ENCODE measurements at places on chromosomes 16 and 17.

- no peak for DNase-seq
Observed at GRCh38 chr17:41308918-41309359, at the start of gene KRTAP16-1. KRTAP16-1 (minus strand) TSS chr17:41309309; CDS start chr17:41309253, 56 bp downstream.

GRCh38 chr17:74061758-74062157, 141.7 kb upstream of the RPL38 start:
- DNase-seq: no peak

- DNase-seq: no peak
Observed at GRCh38 chr16:88610909-88611812, 27.2 kb upstream of the IL17C start.

DNA sequence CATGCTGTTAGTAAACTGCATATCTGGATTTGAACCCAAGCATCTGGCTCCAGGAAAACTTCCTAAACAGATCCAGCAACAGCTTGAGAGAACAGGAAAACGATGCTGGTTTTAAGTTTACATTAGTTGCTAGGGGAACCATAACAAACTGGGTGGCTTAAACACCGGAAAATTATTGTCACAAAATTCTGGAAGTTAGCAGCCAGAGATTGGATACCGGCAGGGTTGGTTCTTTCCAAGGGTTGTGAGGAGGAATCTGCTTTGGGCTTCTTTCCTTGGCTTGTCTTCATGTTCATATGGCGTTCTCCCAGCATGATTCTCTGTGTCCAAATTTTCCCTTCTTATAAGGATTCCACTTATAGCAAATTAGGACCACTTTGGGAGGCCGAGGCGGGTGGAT, 276.9 kb upstream of the TOM1L1 start:
- DNase-seq: no peak

DNA sequence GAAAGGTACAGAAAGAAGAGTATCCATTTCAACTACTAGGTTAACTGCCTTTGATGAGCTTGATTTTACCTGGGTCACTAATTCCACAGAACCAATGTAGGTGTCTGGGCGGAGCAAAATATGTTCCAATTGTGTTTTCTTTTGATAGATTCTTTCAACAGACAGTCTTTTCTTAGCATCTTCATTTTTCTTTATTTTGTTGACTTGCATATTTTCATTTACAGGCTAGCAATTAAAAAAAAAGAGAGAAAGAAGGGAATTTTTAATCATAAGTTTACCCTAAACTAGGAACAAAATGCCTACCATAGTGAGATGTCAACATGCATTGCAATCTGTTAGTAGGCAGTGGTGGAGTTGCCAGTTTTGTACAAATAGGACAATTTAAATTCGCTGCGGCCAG, 1.0 kb downstream of the TOP2A start:
- DNase-seq: no peak

GRCh38 chr17:43753493-43754129, 5.0 kb downstream of the SOST start:
- DNase-seq: peak; percentile 35

GRCh38 chr16:52301026-52301425, 245.9 kb downstream of the TOX3 start:
- DNase-seq: no peak

DNA sequence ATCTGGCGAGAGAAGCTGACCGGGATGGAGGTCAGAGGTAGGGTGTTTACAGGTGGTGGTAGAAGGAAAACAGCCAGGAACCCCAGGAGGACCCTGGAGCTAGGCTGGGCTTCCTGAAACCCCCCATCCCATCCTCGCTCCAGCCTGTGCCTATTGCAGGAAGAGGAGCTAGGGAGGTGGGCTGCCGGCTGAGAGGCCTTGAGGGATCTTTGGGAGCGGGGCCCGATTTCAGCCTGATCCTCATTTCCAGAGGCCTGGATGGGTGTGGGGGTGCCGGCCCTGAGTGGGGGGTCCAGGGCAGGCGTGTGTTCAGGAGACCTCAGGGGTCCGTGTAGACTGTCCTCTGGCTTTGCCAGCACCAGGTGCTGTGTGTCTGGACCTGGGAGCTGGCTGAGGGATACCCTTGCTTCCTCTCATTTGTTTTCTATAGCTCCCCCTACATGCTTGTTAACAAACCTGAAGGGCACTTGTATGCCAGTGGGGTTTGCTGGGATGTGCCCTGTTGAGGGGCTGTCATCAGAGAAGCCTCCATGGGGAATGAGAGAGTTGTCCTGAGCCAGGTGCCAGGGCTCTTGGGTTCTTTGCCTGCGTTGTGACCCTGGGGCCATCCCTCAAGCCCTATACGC, 18.9 kb upstream of the RAP1GAP2 start:
- DNase-seq: no peak

GRCh38 chr17:50916708-50917417, 50.7 kb upstream of the TOB1 start:
- DNase-seq: no peak

DNA sequence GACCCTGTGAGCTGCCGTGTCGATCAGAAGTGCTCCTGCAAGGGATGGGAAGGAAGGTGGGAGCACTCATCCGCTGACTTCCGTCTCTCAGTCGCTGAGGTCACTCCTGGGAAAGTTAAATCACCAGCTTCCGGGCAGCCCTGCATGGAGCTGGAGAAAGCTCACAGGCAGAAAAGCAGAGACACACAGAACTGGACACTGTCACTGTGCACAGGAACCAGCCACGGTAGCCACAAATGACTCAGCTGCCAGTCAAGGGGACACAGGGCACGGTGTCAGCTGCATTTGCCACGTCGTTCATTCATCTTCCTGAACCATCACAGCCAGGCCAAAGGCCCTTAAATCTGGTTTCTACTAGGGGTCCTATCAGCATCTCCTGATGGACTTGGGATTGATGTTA, 226.4 kb upstream of the PSMD7 start:
- no peak for DNase-seq

Measured in suppressor macrophage (primary cell).